ENCODE measurements at places on chromosomes 1 and 21. TPM values are rescaled to one million over a fixed set of nuclear protein-coding genes. Genes with fewer than 3 reads are reported as not detected.

Gene FAM177B
- total RNA-seq, result not detected

Gene C1orf185
- total RNA-seq, result not detected

DNA sequence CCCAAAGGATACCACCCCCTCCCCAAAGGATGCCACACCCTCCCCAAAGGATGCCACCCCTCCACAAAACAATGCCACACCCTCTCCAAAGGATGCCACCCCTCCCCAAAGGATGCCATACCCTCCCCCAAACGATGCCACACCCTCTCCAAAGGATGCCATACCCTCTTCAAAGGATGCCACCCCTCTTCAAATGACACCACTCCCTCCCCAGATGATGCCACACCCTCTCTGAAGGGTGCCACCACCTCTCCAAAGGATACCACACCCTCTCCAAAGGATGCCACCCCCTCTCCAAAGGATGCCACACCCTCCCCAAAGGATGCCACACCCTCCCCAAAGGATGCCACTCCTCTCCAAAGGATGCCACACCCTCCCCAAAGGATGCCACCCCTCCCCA is 21.6 kb upstream of the TRIM17 start:
- H3K27ac ChIP-seq, result no peak overlapping the region
- H3K4me3 ChIP-seq, result no peak overlapping the region
- H3K4me1 ChIP-seq, result peaks cover 4% of the 10 kb centered on the region

DNA sequence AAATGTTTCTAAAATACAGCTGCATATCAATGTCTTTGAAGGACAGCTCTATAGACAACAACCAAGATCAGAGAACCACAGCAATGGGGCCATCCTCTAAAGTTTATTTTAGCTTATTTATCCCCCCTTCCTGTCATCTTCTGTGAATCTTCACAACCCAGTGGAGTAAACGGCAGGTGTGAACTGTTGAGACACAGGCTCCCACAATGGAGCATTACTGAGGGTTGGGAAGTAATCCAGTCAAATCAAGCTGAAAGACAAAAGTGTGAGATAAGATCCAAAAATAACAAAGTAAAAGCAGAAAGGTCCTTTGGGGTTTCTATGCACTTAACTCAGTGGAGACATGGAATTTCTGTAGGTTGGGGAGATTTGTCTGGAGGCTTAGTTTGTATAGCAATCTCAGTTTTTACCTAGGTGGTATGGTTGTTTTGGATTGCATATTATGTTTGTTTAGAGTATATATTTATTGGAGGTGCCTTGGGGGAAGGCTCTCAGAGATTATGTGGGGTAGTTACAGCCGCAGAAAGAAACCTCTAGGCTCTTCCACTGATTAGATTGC is 286.9 kb upstream of the ADGRL2 start:
- no peaks in the 10 kb centered on the region for H3K27me3 ChIP-seq
- peaks cover 72% of the 10 kb centered on the region for H3K4me1 ChIP-seq
- H3K27ac ChIP-seq, result peak overlapping the region; percentile 78
- DNase-seq, result peak; percentile 37

- no peak overlapping the region for H3K27ac ChIP-seq
- no peaks in the 10 kb centered on the region for H3K27me3 ChIP-seq
- no peaks in the 10 kb centered on the region for H3K36me3 ChIP-seq
- peaks cover 15% of the 10 kb centered on the region for H3K4me1 ChIP-seq
Observed at GRCh38 chr1:25580927-25581326, 35.7 kb upstream of the MAN1C1 start.
